Substantia nigra (tissue), 51 donors: ENCODE measurements at places on chromosomes 3 and 15.

GRCh38 chr3:133408961-133409360, 9.1 kb downstream of the BFSP2 start:
- DNase-seq, result no peak

DNA sequence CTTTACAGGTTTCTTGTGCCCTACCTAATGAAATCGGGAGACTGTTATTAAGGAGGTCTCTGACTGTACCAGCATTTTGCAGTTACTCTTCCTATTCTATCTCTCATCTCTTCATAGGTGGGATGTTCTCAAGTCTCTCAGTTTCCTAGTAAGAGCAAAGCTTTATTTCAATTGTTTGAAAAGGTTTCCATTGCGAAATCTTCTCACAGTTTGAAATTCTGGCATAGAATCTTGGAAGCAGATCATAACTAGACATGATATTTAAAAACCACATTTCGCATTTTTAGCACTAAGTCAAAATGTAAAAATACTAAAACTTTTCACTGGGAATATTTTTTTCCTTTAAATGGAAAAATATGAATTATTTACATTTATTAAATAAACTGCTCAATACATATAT, 1311.4 kb downstream of the ROBO2 start:
- no peak for DNase-seq

GRCh38 chr15:90750186-90750585, 33.0 kb downstream of the BLM start:
- DNase-seq, result no peak

GRCh38 chr15:69031013-69032001, 16.8 kb downstream of the NOX5 start:
- no peak for DNase-seq

- no peak for DNase-seq
Measured at GRCh38 chr15:94576889-94577533, 345.6 kb downstream of the MCTP2 start.

GRCh38 chr15:29220852-29221251, 48.8 kb downstream of the NSMCE3 start:
- no peak for DNase-seq

DNA sequence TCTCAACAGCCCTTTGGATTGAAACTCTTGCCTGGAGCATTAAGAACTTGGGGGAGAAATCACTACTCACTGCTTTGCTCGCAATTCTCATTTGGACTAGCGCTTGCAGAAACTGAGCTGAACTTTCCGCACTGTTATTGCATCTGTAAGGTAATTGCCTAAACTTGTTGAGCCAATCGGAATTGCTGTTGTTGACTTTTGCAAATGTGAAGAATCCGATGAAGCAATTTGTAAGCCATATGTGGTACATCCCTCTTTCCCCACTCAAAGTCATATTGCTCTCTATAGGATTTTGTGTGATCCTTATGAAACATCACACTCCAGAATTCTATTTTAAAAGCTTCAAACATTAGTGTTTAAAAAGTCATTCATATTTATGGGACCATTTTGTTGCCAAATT, 191.7 kb upstream of the GBE1 start:
- DNase-seq, result no peak

DNA sequence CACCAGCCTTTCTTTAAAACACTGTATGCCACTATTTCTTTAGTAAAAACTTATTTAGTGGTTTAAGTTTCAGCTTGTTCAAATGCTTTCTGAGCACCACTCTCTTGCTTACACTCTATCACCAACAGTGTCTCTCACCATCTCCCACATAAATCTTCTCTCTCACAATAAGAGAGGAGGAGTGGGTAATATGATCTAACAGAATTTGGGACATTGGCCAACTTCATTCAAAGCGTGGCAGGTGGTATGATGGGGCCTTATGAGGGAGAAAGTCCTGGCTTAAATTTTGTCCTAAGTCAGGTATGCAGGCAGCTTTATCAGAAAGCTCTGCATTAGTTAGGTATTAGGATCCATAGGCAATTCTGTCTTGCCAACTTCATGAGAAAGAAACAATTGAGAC, 1132.5 kb downstream of the TUSC7 start:
- DNase-seq, result no peak

- DNase-seq, result no peak
Measured at GRCh38 chr3:164467007-164467406, 611.3 kb downstream of the SI start.

DNA sequence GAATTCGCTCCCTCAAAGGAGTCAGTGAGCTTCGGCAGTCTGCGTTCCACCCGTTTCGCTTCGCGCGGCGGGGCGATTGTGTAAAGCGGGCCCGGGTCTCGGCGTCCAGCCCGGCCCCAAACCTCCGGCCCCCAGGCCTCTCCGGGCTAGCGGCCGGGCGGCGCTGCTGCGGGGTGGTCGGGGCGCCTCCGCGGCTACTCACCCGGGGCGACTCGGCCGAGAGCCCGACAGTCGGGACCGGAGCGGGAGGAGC, 412 bp downstream of the CHDH start:
- no peak for DNase-seq

DNA sequence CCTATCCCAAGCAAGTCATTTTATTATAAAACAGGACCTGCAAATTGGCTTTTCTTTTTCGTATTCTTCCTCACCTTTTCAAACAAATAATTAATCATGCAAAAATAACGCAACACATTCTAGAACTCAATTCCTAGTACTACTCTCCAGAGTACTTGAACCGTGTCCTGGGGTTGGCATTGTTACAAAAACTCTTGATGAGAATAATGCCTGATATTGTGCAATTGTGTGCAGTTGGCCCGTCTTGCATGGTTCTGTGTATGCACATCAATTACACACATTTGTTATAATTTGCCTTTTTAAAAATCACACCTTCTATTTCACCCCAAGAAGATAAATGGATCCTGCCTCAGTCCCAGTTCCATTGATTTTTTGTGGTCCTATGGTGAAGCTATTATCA, 205.4 kb downstream of the EPHB1 start:
- DNase-seq, result no peak
